ENCODE measurements at places on chromosomes 2 and 18.

GRCh38 chr2:6783238-6783614 lies 82.5 kb downstream of the CMPK2 start:
- no peak for DNase-seq

DNA sequence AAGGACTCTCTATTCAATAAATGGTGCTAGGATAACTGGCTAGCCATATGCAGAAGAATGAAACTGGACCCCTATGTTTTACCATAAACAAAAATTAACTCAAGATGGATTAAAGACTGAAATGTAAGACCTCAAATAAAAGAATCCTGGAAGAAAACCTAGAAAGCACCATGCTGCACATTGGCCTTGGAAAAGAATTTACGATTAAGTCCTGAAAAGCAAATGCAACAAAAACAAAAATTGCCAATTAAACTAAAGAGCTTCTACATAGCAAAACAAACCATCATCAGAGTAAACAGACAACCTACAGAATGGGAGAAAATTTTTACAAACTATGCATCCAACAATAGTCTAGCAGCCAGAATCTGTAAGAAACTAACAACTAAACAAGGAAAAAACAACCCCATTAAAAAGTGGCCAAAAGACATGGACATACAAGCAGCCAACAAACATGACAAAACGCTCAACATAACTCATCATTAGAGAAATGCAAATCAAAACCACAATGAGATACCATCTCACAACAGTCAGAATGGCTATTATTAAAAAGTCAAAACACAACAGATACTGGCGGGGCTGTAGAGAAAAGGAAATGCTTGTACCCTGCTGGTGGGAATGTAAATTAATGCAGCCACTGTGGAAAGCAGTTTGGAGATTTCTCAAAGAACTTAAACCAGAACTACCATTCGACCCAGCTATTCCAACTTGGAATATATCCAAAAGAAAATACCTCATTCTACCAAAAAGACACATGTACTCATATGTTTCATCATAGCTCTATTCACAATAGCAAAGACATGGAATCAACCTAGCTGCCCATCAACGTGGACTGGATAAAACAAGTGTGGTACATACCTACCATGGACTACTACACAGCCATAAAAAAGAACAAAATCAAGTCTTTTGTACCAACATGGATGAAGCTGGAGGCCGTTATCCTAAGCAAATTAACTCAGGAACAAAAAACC lies 30.6 kb downstream of the SEPTIN10 start:
- no peak for DNase-seq

DNA sequence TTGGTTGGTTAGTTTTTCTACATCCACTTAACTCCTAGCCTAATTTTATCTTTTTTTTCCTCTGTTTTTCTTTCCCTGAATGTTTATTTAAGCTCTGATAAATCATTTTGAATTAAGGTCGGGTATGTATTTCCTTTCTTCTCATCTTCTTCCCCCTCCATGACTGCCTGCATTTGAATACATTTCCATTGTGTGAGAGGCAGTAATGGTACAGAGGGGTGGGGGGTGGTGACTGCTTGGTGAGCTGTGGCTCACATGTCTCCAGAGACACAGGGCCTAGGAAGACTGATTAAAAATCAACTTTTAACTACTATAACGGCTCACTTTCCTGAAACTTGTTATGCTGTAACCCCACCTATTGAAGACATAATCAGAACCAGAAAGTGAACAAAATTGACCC lies 58.0 kb downstream of the NEDD4L start:
- DNase-seq: no peak

GRCh38 chr2:194992648-194993047 lies 664.4 kb upstream of the SLC39A10 start:
- no peak for DNase-seq

- DNase-seq: no peak
Measured at GRCh38 chr18:31204166-31204565, 41.5 kb upstream of the DSC1 start.

- DNase-seq: no peak
Measured at GRCh38 chr2:158102446-158102845, 770 bp downstream of the UPP2 start.

DNA sequence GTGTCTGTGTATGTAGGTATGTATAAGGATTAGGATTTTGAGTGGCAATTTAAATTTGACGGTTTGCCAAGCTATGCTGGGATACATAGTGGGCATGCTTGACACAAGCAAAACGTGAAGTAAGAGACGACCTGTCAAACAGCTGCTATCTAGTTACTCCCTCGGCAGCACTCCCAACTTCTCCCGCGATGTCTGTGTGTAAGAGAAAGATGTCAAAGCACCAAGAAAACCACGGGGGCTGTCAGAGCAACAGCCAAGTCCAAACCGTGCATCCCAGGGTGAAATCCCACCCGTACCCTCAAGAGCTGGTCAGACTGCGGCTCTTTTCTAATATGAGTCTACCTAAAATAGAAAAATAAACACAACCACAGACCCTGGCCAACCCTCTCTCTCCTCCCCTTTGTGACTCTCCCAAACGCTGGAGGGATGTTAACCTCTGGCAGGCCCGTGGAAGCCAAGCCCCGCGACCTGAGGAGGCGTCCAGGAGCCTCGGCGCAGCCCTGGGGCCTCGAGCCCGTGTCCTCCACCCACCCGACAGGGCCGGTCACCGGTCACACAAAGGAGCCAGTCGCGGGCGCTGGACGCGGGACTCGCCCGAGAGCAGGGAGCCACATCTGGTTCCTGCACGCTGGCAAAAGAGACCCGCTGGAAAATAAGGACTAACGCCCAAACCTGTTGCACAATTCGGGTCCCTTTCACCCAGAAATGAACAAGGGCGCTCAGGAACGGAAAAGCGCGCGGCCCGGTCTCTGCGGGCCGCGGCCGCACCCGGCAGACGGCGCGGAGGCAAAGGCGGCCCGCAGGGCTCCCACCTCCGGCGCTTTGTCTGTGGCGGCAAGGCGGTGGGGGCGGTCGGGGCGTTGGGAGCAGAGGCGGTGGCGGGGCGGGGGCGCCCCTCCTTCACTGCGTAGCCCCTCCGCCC lies 925 bp downstream of the SESTD1 start:
- peak; percentile 47 for DNase-seq

GRCh38 chr2:71997843-71998242 lies 149.8 kb downstream of the CYP26B1 start:
- no peak for DNase-seq

- DNase-seq: no peak
Measured at GRCh38 chr2:178473931-178474330, 4.5 kb downstream of the FKBP7 start.

GRCh38 chr2:120691410-120691809 lies 44.3 kb upstream of the GLI2 start:
- DNase-seq: no peak

- no peak for DNase-seq
Measured at GRCh38 chr2:138455691-138456090, 45.9 kb upstream of the SPOPL start.

GRCh38 chr18:46546111-46546640 lies 110.8 kb downstream of the LOXHD1 start:
- DNase-seq: no peak

GRCh38 chr2:27800856-27801255 lies 29.3 kb downstream of the MRPL33 start:
- DNase-seq: no peak

- DNase-seq: no peak
Measured at GRCh38 chr2:139613264-139613663, 833.1 kb upstream of the NXPH2 start.

DNA sequence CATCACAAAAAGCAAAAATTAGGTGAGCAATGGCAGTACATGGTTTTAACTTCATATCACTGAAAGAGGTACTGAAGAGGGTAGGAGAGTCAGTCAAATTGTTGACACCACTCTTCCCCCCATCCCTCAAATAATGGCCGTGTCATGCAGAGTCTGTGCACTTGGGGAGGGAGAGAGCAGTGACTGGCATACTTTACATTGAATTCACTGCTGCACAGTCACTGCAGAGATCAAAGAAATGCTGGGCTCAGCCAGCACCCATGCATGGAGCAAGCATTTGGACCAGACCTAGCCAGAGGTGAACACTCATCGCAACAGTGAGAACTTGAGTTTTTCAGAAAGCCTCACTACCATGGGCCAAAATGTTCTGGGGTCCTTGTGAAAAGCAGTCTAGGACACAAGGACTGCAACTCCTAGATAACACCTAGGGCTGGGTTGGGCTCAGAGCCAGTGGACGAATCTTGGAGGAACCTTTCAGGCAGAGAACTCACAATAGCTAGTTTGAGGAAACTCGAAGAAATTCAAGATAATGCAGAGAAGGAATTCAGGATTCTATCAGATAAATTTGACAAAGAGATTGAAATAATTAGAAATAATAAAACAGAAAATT lies 112.9 kb downstream of the NR4A2 start:
- DNase-seq: no peak

GRCh38 chr2:204669382-204669781 lies 124.1 kb downstream of the PARD3B start:
- no peak for DNase-seq

- DNase-seq: no peak
Measured at GRCh38 chr2:72103161-72103560, 44.5 kb downstream of the CYP26B1 start.

DNA sequence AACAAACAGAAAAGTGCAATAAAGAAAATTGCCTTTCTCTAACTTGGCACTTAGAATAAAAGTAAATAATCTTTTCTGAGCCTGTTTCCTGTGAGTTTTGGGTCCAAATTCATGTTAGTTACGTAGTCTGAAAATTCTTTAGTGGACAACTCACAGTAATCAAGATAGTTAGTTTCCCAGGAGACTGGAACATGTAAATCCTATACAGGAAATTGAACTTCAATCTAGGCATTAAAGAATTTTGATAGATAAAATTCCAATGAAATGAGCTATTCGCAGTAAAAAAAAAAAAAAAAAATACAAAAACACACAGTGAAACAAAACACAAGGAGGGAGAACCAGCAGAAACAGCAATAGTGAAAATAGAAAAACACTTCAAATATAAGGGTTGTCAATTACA lies 83.8 kb upstream of the REG3G start:
- DNase-seq: no peak

DNA sequence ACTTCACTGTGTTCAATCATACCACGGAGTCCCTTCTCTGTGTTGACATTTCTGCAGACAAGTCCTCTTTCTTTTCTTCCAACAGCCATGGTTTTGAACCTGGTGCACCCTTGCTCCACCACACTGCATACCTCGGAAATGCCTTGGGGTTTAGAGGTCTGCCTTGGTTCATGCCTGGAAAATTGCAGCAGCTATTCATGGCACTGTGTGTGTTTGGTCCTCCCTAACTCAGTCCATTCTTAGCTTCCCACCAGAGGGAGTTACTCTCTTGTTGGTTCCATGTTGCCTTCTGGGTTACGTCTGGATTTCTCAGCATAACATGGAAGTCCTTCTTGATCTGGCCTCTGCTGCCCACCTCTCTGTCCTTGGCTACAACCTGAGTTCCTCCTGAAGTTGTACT lies 206.0 kb downstream of the FHOD3 start:
- no peak for DNase-seq

DNA sequence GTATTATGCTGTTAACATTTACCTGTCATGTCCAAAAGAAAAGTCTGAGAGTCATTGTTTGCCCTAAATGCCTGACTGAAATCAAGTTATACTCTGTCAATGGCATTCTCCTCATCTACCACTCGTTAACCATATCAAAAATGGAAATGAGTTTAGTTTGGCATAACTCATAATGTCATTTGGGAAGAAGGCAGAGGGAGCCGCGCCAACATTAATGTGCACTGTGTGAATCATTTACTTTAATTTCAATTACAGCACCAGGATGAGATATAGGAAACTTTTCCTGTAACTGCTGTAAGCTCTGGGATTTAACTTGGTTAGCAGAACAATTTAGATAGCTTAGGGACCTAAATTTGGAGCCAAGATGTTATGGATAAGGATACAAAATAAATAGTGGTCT lies 871.2 kb upstream of the POU3F3 start:
- DNase-seq: no peak

DNA sequence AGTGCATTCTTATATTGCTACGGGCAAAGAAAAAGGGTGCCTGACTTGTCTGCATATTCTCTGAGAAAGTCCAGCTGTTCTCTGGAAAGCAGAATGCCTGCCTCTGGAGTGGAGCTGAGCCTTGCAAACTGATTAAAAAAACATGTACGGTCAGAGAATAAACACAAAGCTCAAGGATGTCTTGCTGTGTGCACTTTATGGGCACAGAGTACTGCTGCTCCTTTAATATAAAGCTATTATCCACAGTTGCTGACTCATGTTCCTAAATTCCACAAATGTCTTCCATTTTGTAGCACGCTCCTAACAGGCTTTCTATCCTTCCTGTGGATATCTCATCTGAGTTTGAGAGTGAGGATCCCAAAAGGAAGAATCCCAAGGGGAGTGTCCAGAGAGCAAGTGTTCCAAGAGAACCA lies 229.0 kb downstream of the MREG start:
- no peak for DNase-seq

- DNase-seq: peak; percentile 33
Measured at GRCh38 chr18:75455249-75456198, 28.0 kb upstream of the SMIM21 start.

DNA sequence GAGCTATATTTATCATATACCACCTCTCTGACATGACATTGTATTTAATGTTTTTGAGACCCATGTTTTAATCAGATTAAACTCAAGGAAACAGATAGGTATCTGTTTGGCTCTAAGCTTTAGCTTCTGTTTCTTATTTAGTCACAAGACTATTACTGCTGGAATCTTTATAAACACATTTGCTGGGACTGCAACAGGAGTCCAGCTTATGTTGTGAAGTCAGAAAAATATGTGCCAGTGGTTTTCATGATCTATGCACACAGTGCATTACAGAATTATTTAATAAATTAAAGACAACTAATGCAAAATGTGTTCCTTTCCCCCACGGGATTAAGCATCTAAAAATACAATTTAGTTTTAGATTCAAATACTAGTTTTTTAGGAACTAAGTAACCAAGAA lies 338.9 kb downstream of the ZEB2 start:
- DNase-seq: no peak

DNA sequence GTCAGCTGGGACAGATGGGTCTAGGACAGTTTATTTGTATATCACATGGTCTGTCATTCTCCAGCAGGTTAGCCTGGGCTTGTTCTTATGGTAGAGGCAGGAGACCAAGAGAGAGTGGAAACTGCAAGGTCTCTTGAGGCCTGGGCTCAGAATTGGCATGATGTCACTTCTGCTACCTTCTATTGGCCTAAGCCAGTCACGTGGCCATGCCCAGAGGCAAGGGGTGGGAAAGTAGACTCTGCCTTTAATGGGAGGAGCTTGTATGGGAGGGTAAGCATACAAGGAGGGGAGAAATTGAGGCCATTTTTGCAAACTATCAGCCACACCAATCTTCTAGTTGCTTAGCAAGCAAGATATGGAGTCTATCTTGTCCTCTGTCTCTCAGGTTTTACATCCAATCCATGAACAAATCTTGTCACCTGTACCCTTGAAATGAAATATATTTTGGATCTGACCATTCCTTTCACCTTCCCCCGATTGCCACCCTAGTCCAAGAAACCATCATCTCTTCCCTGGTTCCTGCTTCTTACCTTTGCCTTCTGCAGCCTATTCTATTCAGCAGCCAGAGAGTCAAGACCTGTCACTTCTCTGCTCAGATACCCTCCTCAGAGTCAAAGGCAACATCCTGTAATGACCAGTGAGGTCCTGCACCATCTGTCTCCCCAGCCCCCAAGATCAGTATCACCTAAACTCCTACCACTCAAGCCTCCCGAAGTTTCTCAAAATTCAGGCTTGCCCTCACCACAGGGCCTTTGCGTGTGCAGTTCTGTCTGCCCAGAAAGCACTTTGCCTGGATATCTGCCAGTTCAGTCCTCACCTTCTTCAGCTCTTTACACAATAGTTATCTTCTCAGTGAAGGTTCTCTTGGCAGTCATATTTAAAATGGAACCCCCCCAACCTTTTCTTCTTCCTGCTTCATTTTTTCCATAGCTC lies 240.0 kb downstream of the LOXHD1 start:
- no peak for DNase-seq

GRCh38 chr2:88545118-88545517 lies 82.1 kb downstream of the EIF2AK3 start:
- DNase-seq: no peak

Data from frontal cortex (tissue), 4 donors.